Muscle of arm (tissue), 14 donors: ENCODE measurements at places on chromosomes 2 and 18. TPM values are rescaled to one million over a fixed set of nuclear protein-coding genes. Genes with fewer than 3 reads are reported as not detected.

DNA sequence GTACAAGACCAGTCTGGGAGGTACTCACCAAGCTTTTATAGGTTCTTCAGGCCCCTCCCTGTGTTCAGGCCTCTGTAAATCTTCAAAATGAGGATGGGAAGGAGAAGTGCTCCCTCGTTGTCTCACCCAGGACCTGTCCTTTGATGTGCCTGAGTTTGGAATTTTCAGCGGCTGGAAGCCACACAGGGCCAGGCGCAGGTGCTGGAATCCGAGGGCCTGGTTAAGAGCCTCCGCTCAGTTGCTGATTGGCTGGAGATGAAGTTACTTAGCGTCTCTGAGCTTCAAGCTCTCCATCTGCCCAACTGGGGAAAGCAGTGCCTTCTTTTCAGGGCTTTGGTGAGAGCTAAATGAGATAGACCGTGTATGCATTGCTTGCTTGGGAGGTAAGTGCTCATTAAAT, 30.0 kb downstream of the HJURP start:
- DNase-seq: no peak

DNA sequence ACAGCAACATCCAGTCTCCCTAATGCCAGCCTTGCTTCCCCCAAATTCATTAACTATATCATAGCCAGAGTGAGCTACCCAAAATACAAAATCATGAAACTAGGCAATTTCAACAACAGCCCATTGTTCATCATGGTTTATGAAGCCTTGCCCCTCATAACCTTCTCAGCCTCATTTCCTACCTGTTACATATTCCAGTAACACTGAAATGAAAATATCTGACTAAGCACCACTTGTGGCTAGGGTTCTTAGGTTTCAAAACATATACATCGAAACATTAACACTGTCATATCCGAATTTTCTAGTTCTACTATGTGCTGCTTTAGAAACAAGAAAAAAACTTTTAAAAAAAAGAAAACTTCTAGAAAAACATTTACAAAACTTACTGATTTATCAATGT, 59.5 kb downstream of the ATAD2B start:
- DNase-seq: no peak

DNA sequence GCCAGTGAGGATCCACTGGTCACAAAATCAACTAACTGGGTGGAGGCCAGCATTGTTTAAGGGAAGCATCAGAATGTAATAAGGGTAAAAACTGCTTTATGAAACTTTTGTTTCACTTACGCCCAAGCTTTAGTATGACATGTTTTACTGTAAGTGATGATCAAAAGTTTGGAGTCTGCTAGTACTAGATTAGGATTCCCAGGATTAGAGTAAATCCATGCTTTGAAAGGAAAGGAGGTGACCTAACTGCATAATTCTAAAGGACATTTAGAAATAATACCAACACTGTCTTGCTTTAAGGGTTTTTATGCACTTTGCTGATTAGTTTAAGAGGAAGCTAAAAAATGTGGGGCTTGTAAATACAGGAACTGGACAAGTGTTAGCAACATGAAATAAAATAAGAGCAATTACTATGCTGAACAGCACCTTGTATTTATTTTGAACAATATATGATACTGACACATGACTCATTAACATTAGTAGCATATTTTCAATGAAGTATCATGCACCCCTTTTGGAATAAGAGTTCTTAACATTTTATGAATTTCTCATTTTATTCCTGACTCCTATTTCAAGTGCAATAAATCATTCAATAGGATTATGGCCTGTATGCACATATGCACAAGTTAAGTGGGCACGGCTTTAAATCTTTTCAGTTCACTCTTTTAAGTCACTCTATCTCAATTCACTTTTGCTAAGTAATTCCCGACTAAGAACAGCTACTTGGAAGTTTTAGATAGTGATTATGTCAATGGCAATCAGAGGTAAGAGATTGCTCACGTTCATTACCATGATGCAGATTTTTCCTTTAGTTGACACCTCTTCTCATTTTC, 62.5 kb downstream of the STK39 start:
- no peak for DNase-seq

GRCh38 chr2:42960842-42961180, 168.4 kb upstream of the HAAO start:
- DNase-seq: peak; percentile 81

- DNase-seq: peak; percentile 78
Measured at GRCh38 chr18:69400253-69400975, at the start of gene DOK6. TSS of gene DOK6 (plus strand) at chr18:69400888.

DNA sequence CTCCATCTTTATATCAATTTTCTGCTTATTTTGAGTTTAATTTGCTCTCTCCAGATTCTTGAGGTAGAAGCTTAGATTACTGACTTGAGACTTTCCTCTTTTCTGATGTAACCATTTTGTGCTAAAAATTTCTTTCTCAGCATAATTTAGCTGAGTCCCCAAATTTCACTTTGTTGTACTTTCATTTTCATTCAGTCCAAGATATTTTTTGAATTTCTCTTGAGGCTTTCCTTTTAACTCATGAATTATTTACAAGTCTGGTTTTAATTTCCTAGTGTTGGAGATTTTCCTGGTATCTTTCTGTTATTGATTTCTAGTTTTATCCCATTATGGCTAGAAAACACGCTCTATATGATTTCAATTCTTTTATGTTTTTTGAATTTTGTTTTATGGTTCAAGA, 144.7 kb upstream of the PGAP1 start:
- no peak for DNase-seq

DNA sequence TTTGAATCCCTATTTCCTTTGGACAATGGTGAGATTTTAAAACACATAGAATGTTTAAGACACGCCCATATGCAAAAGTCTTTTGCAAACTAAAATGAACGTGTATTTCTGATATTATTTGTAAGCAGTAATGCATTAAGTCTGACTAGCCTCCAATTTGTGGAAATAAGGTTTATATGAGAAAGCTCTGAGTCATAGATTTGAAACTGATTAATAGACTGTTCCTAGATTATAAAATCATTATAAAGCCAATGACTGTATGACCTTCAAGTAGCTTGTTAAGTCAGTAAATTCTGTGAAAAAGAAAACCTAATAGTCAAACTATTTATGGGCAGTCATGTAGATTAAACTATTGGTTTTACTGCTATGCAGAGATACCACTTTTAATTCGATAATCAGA, 12.8 kb upstream of the EFEMP1 start:
- no peak for DNase-seq

DNA sequence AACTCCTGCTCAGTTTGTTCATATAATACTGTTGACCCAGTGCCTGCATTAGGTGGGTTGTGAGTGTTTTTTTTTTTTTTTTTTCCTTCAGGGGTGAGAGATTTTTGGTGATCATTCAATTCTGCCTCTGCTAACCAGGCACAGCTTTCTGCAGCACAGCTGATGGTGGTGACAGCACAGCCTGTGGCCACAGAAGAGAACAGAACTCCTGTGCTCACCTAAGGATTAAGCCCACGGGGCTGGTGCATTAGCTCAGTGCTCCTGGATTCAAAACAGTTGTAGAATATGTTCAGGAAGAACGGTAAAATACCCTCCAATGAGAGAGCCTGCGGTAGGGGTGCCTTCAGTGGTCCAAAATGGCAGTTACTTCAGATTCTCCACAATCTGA, 42.0 kb downstream of the PKP4 start:
- DNase-seq: no peak

DNA sequence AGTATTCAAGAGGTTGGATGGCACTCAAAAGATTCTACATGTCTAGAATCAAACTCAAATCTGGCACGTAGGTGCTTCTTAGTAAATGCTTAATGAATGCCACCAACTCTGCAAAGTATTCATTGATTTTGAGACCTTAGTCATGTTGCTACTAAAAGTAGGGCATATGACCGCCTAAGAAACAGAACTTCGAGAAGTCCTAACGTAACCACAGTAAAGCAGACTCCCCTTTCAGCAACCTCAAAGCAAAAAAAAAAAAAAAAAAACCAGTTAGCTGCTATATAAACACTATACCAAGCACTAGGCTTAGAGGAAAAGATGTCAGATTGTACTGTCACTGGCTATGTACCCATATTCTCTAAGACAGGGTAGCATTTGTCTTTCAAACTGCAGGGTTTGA, 33.9 kb downstream of the PTCD3 start:
- DNase-seq: no peak

The GCKR gene
- not detected for polyA plus RNA-seq

The AOX1 gene
- polyA plus RNA-seq: 1.3 TPM
